ENCODE measurements at places on chromosomes 13 and 19. TPM values are rescaled to one million over a fixed set of nuclear protein-coding genes. Genes with fewer than 3 reads are reported as not detected.
A peak's percentile ranks its signal among the peaks of the same experiment; 100 is the strongest.

TRPC4 gene
- total RNA-seq, result 10.5 TPM

SOX1 gene
- total RNA-seq, result not detected

CKM gene
- total RNA-seq, result not detected

DNA sequence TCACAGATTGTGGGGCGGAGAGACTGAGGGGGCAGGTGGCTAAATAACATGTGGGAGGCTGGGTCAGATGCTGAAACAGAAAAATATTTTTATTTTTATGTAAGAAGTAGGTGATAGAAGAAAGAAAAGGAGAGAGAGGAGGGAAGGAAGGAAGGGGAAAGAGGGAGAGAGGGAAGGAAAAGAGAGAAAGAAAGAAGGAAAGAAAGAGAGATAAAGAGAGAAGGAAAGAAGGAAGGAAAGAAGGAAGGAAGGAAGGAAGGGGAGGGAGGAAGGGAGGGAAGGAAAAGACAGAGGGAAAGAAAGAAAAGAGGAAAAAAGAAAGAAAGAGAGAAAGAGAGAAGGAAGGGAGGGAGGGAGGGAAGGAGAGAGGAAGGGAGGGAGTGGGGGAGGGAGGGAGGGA, 224.9 kb downstream of the UQCRFS1 start:
- H3K27me3 ChIP-seq, result peaks cover 17% of the 10 kb centered on the region
- no peaks in the 10 kb centered on the region for H3K36me3 ChIP-seq
- no peak for DNase-seq
- H3K27ac ChIP-seq, result no peak overlapping the region
- H3K4me1 ChIP-seq, result no peaks in the 10 kb centered on the region

SIGLEC12 gene
- total RNA-seq, result not detected

DNA sequence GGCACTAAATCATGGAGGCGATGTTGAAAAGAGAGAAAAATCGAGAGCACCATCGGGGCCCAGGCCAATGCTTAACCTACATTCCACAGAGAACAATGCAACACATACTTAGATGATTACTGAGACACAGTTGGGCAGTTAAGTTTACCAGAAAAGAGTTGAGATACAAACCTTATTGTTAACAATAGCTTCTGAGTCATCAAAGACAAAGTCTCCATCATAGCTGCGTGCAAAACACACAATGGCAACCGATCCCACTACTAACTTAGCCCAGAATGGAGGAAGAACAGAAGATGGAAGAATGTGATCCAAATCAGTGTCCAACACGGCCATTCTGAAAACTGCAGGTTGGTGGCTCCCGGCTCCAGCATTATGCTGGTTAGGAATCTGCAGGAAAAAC, 6.2 kb downstream of the TMTC4 start:
- DNase-seq, result peak; percentile 3
- no peaks in the 10 kb centered on the region for H3K36me3 ChIP-seq
- H3K4me1 ChIP-seq, result no peaks in the 10 kb centered on the region

DNA sequence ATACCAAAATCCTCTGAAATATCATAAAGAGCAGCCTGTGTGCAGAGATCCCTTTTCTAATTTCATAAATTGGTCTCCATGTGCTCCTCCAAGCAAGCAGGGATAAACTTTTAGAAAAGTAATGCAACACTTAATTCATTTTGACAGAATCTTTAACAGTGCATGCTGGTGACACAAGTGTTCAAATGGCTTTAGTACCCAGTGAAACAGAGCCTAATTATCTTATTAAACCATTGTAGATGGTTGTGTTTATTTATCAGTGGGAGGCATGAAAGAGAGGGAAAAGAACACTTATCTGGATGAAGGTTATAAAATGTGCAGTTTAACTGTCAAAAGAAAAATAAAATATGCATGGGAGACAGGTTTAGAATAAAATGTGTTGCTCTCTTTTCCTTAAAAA, 945.0 kb upstream of the PCDH20 start:
- H3K27me3 ChIP-seq, result no peaks in the 10 kb centered on the region
- no peaks in the 10 kb centered on the region for H3K36me3 ChIP-seq
- no peak for DNase-seq
- H3K4me1 ChIP-seq, result no peaks in the 10 kb centered on the region
- H3K4me3 ChIP-seq, result no peak overlapping the region
- no peak overlapping the region for H3K27ac ChIP-seq

ZNF728 gene
- not detected for total RNA-seq

GRCh38 chr13:98913741-98914140, 64.1 kb downstream of the DOCK9 start:
- no peaks in the 10 kb centered on the region for H3K27me3 ChIP-seq
- H3K4me3 ChIP-seq, result no peak overlapping the region
- H3K27ac ChIP-seq, result no peak overlapping the region
- DNase-seq, result no peak
- no peaks in the 10 kb centered on the region for H3K36me3 ChIP-seq

GRCh38 chr19:33239223-33239975, 13.7 kb upstream of the SLC7A10 start:
- no peaks in the 10 kb centered on the region for H3K27me3 ChIP-seq
- H3K4me1 ChIP-seq, result no peaks in the 10 kb centered on the region
- DNase-seq, result no peak
- no peaks in the 10 kb centered on the region for H3K36me3 ChIP-seq

SLC6A16 gene
- not detected for total RNA-seq

GARIN5A gene
- total RNA-seq, result not detected

CD33 gene
- total RNA-seq, result not detected

DNA sequence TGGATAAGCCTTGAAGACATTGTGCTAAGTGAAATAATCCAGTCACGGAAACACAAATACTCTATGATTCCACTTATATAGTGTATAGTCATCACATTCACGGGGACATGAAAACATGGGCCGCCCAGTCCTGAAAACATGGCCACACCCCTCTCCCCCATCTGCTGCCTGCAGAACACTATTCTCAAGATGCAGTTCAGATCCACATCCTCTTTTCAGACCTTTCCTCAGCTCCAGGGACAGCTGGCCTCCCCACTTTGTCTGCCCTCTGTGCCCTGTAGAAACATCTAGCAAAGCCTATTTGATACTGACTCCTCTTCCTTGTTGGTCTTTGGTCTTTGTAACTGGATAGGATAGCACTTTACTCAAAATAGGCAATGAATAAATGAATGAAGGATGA, 8.3 kb downstream of the RFX2 start:
- no peaks in the 10 kb centered on the region for H3K27me3 ChIP-seq
- H3K4me3 ChIP-seq, result no peak overlapping the region
- no peak for DNase-seq
- H3K27ac ChIP-seq, result peak overlapping the region; percentile 93
- H3K4me1 ChIP-seq, result peaks cover 54% of the 10 kb centered on the region
- no peaks in the 10 kb centered on the region for H3K36me3 ChIP-seq

DNA sequence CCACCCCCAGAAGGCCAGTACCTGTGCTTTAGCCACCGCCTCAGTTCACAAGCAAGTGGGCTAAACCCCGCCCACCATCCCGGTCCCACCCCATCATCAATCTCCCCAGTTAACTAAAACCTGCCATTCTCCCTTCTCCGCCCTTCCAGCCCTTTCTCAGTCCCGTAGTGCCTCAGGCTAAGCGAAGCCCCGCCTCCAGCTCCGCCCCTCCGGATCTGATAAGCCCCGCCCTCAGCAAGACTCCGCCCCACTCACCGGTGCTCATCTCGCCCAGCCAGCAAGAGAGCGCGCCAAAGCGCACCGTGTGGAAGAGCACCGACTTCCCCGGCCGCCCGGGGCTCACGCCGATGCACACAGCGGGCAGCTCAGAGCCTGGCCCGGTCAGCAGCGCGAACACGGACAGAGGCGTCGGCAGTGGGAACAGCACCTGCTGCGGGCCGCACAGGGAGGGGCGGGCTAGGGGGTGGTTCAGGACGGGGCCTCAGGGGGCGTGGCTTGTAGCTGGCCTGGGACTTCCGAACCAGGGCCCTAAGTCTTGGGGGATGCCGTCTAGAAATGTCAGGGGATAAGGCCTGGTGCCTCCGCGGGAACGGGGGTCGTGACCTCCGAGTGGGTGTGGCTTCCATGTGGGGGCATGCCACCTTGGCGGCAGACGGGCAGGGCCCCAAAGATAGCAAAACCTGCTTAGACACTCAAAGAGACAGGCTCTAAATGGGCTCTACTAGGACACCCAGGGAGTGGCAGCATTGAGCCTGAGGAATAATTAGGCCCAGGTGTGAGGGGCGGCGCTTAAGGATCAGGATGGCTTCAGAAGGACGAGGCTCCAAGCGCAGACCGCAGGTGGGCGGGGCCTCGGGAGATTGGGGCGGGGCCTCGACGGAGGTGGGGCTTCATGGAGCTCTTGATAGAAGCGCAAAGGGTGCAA, 21.4 kb downstream of the MAP4K1 start:
- no peaks in the 10 kb centered on the region for H3K4me1 ChIP-seq
- no peak overlapping the region for H3K4me3 ChIP-seq
- H3K36me3 ChIP-seq, result no peaks in the 10 kb centered on the region
- H3K27me3 ChIP-seq, result no peaks in the 10 kb centered on the region
- H3K27ac ChIP-seq, result no peak overlapping the region

CBARP gene
- total RNA-seq, result 4.5 TPM

- H3K4me3 ChIP-seq, result no peak overlapping the region
- H3K4me1 ChIP-seq, result no peaks in the 10 kb centered on the region
- H3K27me3 ChIP-seq, result no peaks in the 10 kb centered on the region
- DNase-seq, result no peak
- no peak overlapping the region for H3K27ac ChIP-seq
- H3K36me3 ChIP-seq, result no peaks in the 10 kb centered on the region
These were observed 38.2 kb downstream of the CEBPG start for GRCh38 chr19:33411621-33412180.

DNA sequence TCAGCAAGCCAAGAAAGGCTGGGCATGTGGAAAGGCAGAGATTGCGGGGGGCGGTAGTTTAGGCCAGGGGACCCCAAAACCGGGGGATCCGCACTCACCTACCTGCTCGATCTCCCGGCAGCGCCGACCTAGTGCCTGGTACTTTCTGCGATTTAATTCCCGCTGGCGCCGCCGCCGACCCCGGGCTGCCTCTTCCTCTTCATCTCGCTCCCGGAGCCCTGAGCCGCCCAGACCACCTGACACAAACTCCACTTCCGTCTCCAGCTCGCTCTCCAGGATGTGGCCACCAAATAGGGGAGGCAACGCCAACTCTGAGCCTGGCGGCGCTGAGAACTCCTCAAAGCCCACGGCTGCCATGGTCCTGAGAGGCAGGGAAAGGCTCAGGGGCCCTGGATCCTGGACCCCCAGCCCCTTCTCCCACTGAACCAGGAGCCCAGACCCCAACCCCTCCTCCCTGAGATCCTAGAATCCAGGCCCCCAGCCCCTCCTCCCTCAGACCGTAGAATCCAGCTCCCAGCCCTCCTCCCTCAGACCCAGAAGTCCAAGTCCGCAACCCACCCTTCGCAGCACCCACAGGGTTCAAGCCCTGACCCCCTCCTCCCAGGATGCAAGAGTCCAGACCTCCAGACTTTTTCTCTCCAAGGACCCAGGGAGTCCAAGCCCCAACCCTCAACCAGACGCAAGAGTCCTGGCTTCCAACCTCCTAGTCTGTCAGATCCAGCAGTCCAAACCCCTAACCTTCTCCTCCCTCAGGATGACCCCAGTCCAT, 933 bp downstream of the TFPT start:
- peak overlapping the region; percentile 85 for H3K4me3 ChIP-seq
- no peaks in the 10 kb centered on the region for H3K27me3 ChIP-seq
- H3K36me3 ChIP-seq, result peaks cover 7% of the 10 kb centered on the region
- H3K27ac ChIP-seq, result no peak overlapping the region

DNA sequence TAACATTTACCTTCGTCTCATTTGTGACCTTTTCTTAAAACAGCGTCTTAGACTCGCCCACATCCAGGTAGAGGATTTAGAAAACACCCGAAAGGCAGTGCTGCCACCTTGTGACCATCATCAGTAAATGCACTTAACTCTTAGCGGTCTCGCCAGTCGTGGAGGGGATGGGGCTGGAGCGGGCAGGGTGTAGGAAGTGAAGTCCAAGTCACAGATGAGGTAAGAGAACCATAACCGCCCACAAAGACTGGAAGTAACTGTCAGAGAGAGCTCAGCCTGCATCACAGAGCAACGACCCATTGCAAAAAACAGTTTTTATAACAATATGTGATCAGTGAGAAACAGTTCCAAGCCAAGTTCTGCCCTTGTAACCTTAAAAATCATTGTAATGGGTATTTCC, 10.7 kb upstream of the CEACAM3 start:
- no peak overlapping the region for H3K4me3 ChIP-seq
- peaks cover 45% of the 10 kb centered on the region for H3K27me3 ChIP-seq
- H3K4me1 ChIP-seq, result no peaks in the 10 kb centered on the region
- peak; percentile 71 for DNase-seq
- H3K36me3 ChIP-seq, result no peaks in the 10 kb centered on the region

DNA sequence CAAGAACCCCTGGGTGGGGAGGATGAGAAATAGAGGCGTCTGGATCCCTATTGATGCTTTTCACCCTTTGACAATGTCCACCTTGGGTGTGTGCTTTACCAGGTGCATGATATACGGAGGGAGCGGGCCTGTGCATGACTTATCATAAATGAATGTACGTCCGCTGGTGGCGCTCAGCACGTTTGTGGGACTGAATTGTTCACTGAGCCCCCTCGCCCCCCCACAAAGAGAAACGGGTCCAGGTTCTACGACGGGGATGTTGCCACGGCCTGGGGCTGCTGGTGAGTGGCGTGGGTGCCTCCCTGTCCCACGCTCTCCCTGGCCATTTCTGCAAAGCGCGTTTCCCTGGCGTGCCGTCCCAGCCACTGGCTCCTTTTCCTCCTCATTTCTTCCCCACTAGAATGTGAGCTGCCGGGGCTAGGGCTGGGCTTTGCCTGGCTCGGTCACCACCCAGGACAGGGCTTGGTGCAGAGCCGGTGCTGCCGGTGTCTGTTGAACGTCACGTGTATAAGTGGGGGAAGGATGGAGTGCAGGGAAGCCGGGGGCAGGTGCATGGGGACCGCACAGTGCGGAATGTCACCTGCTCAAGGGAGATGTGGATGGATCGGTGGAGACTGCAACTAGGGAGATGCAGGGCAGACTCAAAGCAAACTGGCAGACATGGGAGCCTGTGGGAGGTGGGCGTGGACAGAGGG, 21.6 kb downstream of the LRRC4B start:
- DNase-seq, result no peak
- no peaks in the 10 kb centered on the region for H3K36me3 ChIP-seq
- no peaks in the 10 kb centered on the region for H3K4me1 ChIP-seq
- no peak overlapping the region for H3K27ac ChIP-seq
- no peak overlapping the region for H3K4me3 ChIP-seq

LRG1 gene
- not detected for total RNA-seq

GRCh38 chr13:29849071-29849631, 1.3 kb downstream of the UBL3 start:
- H3K27ac ChIP-seq, result peak overlapping the region; percentile 95
- no peaks in the 10 kb centered on the region for H3K27me3 ChIP-seq
- peak; percentile 61 for DNase-seq
- no peaks in the 10 kb centered on the region for H3K36me3 ChIP-seq
- H3K4me3 ChIP-seq, result peak overlapping the region; percentile 94

- peak; percentile 78 for DNase-seq
- H3K27me3 ChIP-seq, result no peaks in the 10 kb centered on the region
- peak overlapping the region; percentile 84 for H3K27ac ChIP-seq
- no peaks in the 10 kb centered on the region for H3K36me3 ChIP-seq
- H3K4me1 ChIP-seq, result peaks cover 14% of the 10 kb centered on the region
These were observed 1.1 kb upstream of the ERF start for GRCh38 chr19:42255766-42256745.

- no peaks in the 10 kb centered on the region for H3K27me3 ChIP-seq
- H3K36me3 ChIP-seq, result no peaks in the 10 kb centered on the region
- no peak for DNase-seq
These were observed 741.6 kb downstream of the FGF9 start for GRCh38 chr13:22412452-22412851.

GRCh38 chr19:6354098-6354674, 7.1 kb upstream of the CLPP start:
- no peak overlapping the region for H3K4me3 ChIP-seq
- no peaks in the 10 kb centered on the region for H3K36me3 ChIP-seq
- no peaks in the 10 kb centered on the region for H3K27me3 ChIP-seq

All from GM23248 (cell line).